Endothelial cell (in vitro differentiated cells): ENCODE measurements at places on chromosomes 6 and 20.

DNA sequence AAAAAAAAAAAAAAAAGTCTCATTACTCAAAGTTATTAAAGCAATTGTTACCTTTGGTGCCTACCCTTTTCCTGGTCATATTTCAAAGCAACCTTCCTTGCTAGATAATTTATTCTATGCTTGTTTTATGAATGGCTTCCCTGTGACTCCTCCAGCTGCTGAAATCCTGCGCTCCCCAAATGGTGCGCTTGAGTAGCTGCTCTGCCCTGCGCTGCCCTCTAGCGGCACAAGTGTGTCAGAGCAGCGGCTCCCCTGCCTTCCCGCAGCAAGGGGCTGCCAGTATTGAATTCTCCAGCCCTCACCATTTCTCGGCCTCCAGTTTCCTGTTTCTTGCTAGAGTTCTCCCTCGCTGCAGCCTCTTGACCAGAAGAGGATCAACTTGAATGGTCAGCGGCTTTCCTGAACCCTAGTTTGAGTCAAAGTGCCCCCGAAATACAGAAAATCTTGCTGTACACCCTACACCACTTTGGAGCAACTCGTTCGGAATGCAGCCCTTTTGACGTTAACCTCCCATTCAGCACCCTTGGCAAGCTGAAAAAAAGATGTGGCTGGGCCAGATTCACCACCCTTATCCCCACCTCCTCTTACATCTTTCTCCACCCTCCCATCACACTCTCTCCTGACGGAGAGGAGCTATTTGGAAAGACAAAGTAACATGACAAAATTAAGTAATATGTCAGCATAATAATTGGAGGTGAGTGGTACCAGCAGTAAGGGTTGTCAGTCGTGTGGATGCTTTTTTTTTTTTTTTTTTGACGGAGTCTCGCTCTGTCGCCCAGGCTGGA, 60.4 kb upstream of the KLHL31 start:
- peak; percentile 88 for DNase-seq

DNA sequence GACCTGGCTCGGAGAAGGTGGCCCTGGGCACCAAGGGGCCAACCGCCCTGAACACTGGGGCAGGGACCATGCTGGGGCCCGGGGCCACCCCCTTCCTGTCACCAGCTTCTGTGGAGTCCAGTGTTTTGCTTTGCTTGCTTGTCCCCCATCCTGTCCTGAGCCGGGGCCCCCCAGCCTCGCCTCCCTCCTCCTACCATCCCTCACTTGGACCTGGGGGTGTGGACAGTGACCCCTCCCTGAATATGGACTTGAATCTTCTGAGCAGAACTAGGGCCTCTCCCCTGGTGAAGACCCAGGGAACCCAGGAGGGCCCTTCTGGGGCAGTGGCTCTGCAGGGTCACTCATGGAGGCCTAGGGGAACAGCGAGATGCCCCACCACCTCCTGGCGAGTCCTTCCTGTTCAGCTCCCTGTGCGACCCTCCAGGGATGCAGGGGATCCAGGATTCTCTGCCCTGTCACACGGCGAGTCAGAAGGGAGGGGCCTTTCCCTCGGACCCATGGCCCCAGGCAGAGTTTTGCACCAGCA, 41.6 kb downstream of the VSTM2L start:
- DNase-seq: no peak

- DNase-seq: peak; percentile 47
Measured at GRCh38 chr20:3209257-3209945, at the start of gene ITPA. Gene ITPA, plus strand, starts transcription at chr20:3209498. Its CDS starts 54 bp downstream, at chr20:3209552.

DNA sequence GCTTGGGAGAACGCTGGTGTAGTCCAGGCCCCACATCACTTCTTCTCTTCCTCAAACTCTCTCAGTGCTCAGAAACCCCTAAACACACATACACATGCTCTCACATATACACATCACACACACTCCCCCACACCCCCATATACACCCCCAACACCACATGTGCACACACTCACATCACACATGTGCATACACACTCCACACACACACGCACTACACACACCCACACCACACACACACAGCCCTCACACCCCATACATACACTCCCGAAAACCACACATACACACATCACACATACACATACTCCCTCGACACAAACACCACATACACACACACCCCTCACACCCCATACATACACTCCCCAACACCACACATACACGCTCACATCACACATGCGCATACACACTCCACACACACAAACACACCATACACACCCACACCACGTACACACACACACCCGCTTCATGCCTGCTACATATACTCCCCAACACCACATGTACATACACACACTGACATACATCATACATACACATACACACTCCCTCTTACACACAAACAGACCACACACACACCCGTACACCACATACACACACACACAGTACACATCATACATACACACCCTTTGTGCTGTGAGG, 110.3 kb upstream of the TMEM170B start:
- DNase-seq: no peak

- no peak for DNase-seq
Measured at GRCh38 chr6:141269684-141270083, 863.0 kb upstream of the GJE1 start.

DNA sequence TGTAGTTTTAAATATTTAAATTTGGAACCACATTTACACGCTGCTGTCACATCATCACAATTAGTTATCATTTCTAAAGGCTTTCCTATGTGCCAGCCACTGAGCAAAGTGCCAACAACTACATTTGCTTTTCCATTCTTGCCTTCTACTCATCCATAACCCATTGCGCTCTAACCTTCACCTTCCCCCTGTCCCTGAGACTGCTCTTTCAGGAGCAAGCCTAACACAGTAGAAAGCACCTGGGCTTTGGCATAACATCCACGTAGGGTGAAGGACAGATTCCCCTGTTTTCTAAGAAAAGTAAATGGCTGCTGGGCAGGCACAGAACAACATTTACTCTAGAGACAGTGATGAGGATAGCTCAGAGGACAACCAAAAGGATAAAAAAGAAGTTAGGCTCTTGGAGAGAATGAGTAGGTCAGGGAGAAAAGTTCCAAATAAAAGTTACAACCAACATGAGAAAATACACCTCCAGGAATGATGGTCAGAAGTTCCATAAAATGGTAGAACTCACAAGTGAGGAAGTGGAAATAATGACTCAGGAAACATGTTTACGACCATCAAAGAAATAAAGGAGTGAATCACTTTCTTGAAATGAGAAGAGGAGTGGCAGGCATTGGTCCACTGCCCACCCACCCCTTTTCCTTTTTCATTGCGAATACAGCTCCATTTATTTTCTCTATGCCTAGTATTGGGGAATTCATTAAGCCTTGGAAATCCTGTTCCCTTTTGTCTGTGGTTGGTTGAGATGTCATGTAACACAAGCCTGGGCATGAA, 77.2 kb downstream of the PFDN4 start:
- DNase-seq: no peak
